IPS DF 6.9 (cell line): ENCODE measurements at places on chromosomes 3 and 15.

DNA sequence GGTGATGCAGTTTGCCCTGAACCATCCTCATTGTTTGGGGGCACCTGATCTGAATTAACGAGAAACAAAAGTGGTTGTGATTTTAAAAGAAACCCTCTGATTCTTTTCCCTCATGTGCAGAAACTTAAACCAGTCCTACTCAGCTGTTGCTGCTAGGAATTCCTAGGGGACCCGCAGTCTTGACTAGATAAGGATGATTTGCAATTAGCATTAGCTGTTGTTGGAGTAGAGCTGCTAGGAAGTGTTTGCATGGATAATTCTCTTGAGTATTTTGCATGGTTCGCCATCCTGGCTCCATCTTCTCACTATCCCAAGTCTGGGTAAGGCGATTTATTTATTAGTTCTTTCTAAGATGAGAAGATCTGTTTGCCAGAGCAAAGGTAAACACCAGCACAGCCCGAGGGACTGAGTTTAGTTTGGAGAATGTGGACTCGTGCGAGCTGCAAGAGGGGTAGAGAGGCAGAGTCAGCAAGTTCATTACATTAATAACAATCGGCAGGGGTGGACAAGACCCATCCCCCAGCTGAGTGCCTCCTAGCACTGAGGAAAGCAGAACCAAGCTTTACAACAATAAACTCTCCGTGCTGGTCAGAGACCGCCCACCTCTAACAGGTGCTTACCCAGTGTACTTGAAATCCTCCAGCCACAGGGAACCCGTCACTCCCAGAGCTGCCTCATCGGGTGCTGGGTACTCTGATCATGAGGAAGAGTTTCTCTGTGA, 4.1 kb downstream of the FGD5 start:
- DNase-seq: no peak

DNA sequence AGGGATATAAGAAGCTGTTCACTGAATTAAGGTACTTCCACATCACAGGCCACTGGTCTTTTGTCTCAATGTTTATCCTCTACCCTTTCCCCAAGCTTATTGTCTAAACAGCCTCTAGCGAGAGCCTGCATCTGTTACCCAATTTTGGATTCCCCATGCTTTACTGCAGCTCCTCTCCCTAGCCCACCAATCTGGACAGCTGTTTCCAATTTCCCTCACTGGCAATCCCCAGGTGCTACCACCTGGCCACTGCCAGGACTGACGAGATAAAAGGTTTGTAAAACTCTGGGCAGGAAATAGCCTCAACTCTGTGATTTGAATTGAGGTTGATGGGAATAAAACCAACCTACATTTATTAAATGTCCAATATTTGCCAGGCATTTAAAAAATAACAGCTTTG, 58.0 kb upstream of the TEX9 start:
- DNase-seq: no peak

GRCh38 chr3:27607370-27607769, 114.8 kb downstream of the EOMES start:
- no peak for DNase-seq

DNA sequence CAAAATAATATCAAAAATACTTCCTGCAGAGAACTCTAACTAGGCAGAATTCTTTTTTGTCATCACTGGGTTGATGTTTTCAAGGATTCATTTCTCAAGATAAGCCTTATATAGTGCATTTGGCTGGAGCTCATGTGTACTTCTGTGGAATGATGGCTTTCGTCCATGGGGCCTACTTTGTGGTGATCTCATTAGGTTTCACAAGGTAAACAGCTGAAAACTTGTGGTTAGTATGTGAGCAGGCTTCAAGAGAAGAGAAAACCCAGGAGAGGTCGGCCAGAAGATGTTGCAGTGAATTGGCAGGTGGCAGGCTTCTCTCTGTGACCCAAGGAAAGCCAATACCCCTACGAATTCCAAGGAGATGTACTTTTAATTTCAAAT, 121.4 kb upstream of the PHLDB2 start:
- DNase-seq: no peak

DNA sequence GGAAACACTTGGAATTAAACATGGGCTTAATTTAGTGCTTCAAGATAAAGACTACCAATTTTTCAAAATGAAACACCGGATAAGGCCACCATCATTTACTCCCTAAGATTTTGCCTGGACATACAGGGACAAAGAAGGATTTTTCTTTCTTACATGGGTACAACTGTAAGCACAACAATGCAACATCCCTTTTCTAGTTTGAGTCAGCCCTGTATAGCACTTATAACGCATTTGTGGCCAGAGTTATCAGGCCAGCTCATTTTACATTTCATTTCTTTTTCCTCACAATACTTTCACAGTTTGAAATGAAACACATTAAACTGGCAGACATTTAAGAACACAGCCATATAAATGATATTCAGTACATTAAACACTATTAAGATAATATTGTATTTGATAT, 9.8 kb upstream of the SUCNR1 start:
- DNase-seq: no peak

DNA sequence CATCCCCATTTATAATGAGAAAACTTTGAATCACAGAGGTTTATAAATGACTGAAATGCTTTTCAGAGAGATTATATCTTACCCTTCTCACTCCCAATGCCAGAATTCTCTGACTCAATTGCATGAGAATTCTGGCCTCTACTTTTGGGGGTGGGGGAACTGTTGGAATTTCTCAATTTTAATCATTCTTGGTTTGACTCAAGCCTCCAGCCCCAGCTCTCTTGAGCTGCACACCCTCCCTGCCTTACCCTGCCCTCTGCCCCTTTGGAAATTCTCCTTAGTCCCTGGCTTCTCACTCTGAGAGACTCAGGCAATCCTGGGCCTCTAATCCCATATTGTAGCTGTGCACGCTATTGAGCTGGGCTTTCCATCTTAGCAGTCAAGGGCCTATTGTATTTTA, 44.2 kb downstream of the ZNF589 start:
- no peak for DNase-seq

DNA sequence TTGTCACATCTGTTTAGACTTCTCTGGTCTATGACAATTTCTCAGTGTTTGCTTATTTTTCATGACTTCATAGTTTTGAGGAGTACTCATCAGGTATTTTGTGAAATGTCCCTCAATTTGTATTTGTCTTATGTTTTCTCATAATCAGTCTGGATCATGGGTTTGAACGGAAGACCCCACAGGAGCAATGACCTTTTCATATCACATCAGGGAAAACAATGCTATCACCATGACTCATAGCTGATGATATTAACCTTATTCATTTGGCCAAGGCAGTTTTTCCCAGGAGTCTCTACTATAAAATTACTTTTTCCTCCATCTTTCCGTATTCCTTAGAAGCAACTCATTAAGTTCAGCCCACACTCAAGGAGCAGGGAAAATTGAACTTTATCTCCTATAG, 32.7 kb downstream of the AADACL2 start:
- no peak for DNase-seq

- DNase-seq: no peak
Observed at GRCh38 chr3:125186800-125187598, 25.5 kb downstream of the SLC12A8 start.

GRCh38 chr15:28112962-28113361, 13.8 kb upstream of the OCA2 start:
- no peak for DNase-seq

GRCh38 chr3:3665546-3665945, 133.7 kb upstream of the LRRN1 start:
- DNase-seq: no peak

- no peak for DNase-seq
Observed at GRCh38 chr15:68574629-68575028, 4.2 kb upstream of the CORO2B start.

DNA sequence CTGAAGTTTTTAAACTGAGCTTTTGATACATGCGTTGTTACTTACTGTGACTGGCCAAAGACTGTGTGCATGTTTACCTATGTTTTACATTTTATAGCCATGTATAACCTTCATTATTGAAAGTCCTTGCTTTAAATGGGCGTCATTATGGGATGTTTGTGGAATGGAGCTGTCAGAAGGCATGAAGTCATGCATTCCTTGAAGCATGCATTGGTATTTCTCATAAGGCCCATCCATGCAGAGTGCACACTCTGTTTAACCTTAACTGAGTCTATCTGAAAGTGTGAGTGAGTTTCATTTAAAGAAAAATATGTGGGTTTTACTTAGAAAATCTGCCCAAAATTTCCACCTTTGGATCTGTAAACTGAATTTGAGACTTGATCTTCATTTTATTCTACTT, 51.1 kb downstream of the PSMD6 start:
- no peak for DNase-seq
